ENCODE measurements at places on chromosomes 12 and 14.

- no peak for DNase-seq
Measured at GRCh38 chr14:74622257-74622656, 10.2 kb upstream of the LTBP2 start.

DNA sequence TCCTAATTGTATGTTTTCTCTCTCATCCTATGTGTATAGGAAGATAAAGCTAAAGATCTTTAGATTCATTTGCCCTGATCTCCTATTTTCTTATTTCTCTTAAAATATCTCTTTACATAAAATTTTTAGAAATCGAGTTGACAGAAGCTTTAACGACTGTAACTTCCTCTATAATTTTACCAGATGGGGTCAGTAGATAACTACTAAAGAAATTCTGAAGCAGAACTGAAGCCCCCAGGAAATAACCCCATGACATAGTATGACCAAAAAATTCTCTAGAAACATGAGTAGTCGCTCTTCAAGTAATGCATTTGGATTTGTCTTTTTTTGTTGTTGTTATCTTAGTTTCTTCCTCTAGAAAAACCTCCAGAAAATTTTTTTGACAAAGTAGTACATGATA lies 288.0 kb downstream of the ERC1 start:
- no peak for DNase-seq

- no peak for DNase-seq
Measured at GRCh38 chr12:28026701-28027100, 54.2 kb upstream of the PTHLH start.

- no peak for DNase-seq
Measured at GRCh38 chr12:42469355-42470175, 120.0 kb downstream of the PRICKLE1 start.

DNA sequence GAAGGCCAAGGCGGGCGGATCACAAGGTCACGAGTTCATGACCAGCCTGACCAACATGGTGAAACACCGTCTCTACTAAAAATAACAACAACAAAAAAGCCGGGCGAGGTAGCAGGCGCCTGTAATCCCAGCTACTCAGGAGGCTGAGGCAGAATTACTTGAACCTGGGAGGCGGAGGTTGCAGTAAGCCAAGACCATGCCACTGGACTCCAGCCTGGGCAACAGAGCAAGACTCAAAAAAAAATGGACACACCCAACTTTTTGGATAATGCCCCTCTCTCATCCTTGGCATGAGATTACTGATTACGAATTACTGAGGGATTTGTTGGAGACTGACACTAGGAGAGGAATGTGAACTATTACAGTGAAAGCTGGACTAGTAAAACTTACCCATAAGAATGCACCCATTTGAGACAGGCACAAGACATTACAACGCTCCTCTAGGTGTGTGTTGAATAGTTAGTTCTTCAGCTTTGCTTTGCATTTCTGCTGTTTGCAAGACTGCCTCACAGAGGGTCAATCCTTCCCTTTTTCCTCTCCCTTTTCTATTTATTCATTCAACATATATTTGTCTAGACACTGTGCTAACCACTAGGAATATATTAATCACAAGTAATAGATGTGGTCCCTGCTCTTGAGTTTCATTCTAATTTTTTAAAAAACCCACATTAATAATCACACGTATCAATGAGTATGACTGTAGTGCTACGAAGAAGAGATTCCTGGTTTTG lies 46.0 kb upstream of the OR5AU1 start:
- DNase-seq, result no peak

- peak; percentile 87 for DNase-seq
Measured at GRCh38 chr14:80213602-80214001, 2.3 kb upstream of the DIO2 start.

GRCh38 chr14:87437158-87437557 lies 555.8 kb downstream of the GALC start:
- DNase-seq, result no peak

- no peak for DNase-seq
Measured at GRCh38 chr12:104952816-104953215, 5.3 kb downstream of the SLC41A2 start.

GRCh38 chr12:52924764-52925716 lies 20.2 kb upstream of the KRT8 start:
- peak; percentile 91 for DNase-seq

DNA sequence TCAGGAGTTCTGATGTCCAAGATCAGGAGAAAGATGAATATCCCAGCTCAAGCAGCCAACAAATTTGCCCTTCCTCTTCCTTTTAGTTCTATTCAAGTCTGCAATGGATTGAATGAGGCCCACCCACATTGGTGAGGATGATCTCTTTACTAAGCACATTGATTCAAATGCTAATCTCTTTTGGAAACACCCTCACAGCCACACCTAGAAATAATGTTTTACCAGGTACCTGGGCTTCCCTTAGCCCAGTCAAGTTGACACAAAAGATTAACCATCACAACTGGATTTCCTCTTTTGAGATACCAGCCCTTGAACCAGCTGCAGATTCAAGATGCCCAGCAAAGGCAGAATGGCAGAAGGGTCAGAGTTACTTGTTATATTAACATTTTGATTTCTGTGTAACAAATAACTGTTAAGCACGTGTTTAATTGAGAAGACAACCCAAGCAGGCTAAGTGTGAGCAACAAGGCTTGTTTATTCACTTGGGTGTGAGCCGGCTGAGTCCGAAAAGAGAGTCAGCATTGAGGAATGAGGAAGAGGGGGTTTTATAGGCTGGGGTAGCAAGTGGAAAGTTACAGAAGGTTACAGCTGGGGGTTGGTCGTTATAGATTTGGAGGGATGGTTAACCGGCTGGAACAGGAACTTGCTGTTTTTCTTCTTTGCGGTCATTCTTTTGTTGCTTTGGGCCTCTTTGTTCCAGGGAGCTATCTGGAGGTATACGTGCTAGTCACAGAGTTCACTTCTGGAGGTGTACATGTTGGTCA lies 180.3 kb downstream of the EMP1 start:
- no peak for DNase-seq

GRCh38 chr12:116700066-116700465 lies 37.8 kb downstream of the SPRING1 start:
- DNase-seq, result no peak

GRCh38 chr12:56190695-56191155 lies 1.4 kb upstream of the SMARCC2 start:
- DNase-seq, result no peak

Measured in fibroblast of pulmonary artery (primary cell).